Smooth muscle cell of the pulmonary artery (primary cell): ENCODE measurements at places on chromosomes 2 and 18. TPM values are rescaled to one million over a fixed set of nuclear protein-coding genes. Genes with fewer than 3 reads are reported as not detected.

CIB4 gene
- total RNA-seq = not detected in 2 replicates

FZD7 gene
- 24.4 and 24.8 TPM in 2 replicates for total RNA-seq

SPIRE1 gene
- 27.4 and 47.4 TPM in 2 replicates for total RNA-seq

LOXHD1 gene
- not detected in 2 replicates for total RNA-seq

PPP1CB gene
- 142 and 165 TPM in 2 replicates for total RNA-seq

CCDC85A gene
- 0.13 and 1.6 TPM in 2 replicates for total RNA-seq

CCDC74B gene
- total RNA-seq = 5.0 TPM in 2 replicates

SEPTIN2 gene
- total RNA-seq = 452 and 457 TPM in 2 replicates

BOLL gene
- total RNA-seq = not detected in 2 replicates

DSC2 gene
- 0.07 TPM in 2 replicates for total RNA-seq

PAIP2B gene
- total RNA-seq = 0.36 and 0.65 TPM in 2 replicates

ZEB2 gene
- 58.5 and 136 TPM in 2 replicates for total RNA-seq

CD8B2 gene
- not detected in 2 replicates for total RNA-seq

CAPN14 gene
- total RNA-seq = 0.23 and 0.26 TPM in 2 replicates

DPYSL5 gene
- total RNA-seq = not detected in 2 replicates

ELOA2 gene
- total RNA-seq = not detected in 2 replicates

ACVR1 gene
- 59.2 and 62.4 TPM in 2 replicates for total RNA-seq

MBD1 gene
- total RNA-seq = 56.7 and 65.5 TPM in 2 replicates

MOGAT1 gene
- not detected in 2 replicates for total RNA-seq

LIPT1 gene
- 6.0 and 6.6 TPM in 2 replicates for total RNA-seq

LIPG gene
- total RNA-seq = 5.5 and 43.0 TPM in 2 replicates

KRCC1 gene
- total RNA-seq = 16.2 and 19.9 TPM in 2 replicates

ANKRD44 gene
- 20.5 and 33.3 TPM in 2 replicates for total RNA-seq

AMER3 gene
- total RNA-seq = not detected in 2 replicates

NT5DC4 gene
- 0.33 TPM in 1 of 2 replicates, not detected in the other for total RNA-seq

LOXL3 gene
- 110 and 319 TPM in 2 replicates for total RNA-seq

WDR54 gene
- 42.1 and 47.1 TPM in 2 replicates for total RNA-seq

SRD5A2 gene
- total RNA-seq = not detected in 2 replicates

ADCYAP1 gene
- not detected in 2 replicates for total RNA-seq

TPO gene
- total RNA-seq = not detected in 2 replicates

ADRA2B gene
- total RNA-seq = 0.33 and 14.9 TPM in 2 replicates

L3MBTL4 gene
- 0.13 TPM in 1 of 2 replicates, not detected in the other for total RNA-seq

G6PC2 gene
- total RNA-seq = not detected in 2 replicates

RTP5 gene
- not detected in 2 replicates for total RNA-seq

PASK gene
- 2.4 TPM in 2 replicates for total RNA-seq

IL36RN gene
- not detected in 2 replicates for total RNA-seq

RSAD2 gene
- 0.20 and 0.33 TPM in 2 replicates for total RNA-seq

PTH2R gene
- total RNA-seq = 0.07 and 0.17 TPM in 2 replicates

TEKT4 gene
- not detected in 2 replicates for total RNA-seq

FBXO41 gene
- total RNA-seq = 0.72 and 2.0 TPM in 2 replicates

MBP gene
- total RNA-seq = 3.8 and 12.7 TPM in 2 replicates

CD226 gene
- total RNA-seq = 0.46 and 0.69 TPM in 2 replicates

MERTK gene
- total RNA-seq = 0.69 and 0.91 TPM in 2 replicates

LRRC30 gene
- total RNA-seq = not detected in 2 replicates

AQP12B gene
- total RNA-seq = not detected in 2 replicates
